ENCODE measurements at places on chromosomes 4 and X. TPM values are rescaled to one million over a fixed set of nuclear protein-coding genes. Genes with fewer than 3 reads are reported as not detected.

GLA gene
- 199 TPM for total RNA-seq

BMP3 gene
- not detected for total RNA-seq

POU3F4 gene
- total RNA-seq = not detected

RASL11B gene
- not detected for total RNA-seq

GLOD5 gene
- total RNA-seq = not detected

MTMR8 gene
- total RNA-seq = 0.40 TPM

CAPN6 gene
- not detected for total RNA-seq

SPP1 gene
- 181 TPM for total RNA-seq

FAM47B gene
- not detected for total RNA-seq

DTHD1 gene
- not detected for total RNA-seq

PPEF2 gene
- total RNA-seq = not detected

All from A549 treated with CpdA at 1 μM for 4 hours (cell line).